ENCODE measurements at places on chromosomes 3 and 15.

DNA sequence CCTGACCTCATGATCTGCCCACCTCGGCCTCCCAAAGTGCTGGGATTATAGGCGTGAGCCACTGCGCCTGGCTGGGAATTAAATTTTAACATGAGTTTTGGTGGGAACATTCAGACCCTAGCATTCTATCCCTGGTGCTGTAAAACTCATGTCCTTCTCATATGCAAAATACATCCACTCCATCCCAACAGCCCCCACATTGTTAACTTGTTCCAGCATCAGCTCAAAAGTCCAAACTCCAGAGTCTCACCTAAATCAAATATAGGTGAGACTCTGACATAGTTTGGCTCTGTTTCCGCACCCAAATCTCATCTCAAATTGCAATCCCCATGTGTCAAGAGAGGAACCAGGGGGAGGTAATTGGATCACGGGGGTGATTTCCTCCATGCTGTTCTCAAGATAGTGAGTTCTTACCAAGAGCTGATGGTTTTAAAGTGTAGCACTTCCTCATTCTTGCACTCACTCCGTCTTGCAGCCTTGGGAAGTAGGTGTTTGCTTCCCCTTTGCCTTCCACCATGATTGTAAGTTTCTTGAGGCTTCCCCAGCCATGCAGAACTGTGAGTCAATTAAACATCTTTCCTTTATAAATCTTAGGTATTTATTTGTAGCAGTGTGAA is 96.2 kb upstream of the PLCL2 start:
- DNase-seq, result no peak

DNA sequence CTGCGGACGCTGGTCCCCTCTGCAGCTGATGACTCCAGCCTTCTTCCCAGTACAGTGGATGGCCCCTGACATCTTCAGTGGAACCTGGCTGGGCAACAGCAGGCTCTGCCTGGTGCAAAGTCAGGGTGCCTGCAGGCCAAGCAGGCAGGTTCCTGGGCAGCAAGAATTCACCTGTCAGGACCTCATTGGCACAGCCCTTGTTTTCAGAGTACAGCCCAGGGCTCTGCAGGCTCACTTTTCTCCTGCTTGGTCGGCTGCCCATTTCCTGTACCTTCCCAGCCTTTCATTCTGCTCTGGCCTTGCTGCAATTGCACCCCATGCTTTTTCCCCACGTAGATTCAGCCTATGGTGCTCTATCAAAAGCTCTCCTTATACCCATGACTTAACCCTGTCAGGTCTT is 56.0 kb downstream of the LRTM1 start:
- no peak for DNase-seq

GRCh38 chr15:68789534-68790241 is 31.0 kb downstream of the ANP32A start:
- DNase-seq, result no peak

- no peak for DNase-seq
Observed at GRCh38 chr15:73560501-73561117, 72.6 kb downstream of the NPTN start.

DNA sequence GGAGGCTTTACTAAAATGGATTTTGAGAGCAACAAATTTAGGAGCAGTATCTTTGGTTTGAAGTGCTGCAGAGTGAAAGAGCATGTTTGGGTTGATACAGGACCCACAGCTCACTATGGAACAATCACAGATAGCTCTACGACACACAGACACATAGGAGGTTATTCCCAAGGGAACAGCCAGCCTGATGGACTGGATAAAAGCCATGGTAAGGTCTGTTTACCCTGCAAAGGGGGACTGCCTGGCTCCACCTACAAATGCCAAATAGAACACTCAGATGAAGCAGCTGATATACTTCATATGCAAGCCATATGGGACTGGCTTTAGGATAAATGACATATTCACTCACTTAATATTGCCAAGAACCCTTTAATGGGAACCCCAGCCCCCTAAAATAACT is 75.4 kb downstream of the CDC25A start:
- DNase-seq, result no peak

DNA sequence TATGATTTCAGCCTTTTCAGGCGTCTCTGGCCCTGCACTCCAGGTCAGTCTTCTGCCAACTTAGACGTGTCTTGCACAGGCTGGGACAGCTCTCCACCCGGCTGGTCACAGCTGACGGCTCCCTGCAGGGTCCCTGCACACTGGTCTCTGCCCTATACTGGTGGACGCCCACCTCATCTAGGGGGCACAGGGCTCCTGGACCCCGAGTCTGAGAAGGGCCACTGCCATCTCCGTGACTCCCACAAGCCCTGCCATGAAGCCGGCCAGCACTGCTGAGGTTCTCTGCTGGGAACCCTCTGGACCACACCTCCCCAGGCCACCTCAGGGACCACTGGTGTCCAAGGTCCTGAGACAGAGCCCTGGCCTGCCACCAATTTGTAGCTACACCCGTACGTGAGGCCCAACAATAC is 40.5 kb downstream of the CYFIP1 start:
- DNase-seq, result no peak

- DNase-seq, result no peak
Observed at GRCh38 chr3:55595420-55595819, 108.3 kb upstream of the WNT5A start.

All from heart left ventricle (tissue), 16 donors.